ENCODE measurements at places on chromosomes 3 and 15.
A peak's percentile ranks its signal among the peaks of the same experiment; 100 is the strongest.

DNA sequence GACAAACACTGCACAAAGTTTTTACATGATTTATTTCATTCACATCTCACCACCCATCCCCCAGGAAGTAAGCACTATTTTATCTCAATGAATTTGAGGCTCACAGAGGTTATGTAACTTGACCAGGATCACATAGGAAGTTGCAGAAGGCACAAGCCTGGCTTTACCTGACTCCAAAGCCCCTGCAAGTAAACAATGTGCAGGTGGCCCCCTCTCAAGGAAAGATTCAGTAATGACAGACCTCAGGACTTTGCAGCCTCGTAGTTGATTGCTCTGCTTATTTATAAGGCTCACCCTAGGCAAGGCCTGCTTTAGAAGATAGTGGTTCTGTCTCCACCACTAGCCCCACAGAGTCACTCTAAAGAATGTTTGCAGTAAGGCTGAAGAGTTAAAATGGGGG is 79.8 kb upstream of the MDFIC2 start:
- DNase-seq: no peak

DNA sequence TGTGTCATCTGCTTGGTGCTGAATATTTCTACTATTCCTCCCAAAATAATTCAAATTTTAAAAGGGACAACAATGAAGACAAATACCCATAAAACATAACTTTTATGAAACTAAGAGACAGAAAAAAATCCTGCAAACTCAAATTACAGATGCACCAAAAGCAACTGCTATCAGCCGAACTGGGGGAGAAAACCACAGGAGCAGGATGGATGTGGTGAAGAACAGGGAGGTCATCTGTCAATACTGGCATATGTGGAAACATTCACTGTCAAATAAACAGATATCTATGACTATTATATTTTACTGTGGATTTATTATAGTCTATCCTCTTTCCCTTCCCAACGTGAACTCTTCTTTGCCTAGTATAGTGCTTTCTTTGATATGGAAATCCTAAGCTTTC is 53.3 kb upstream of the CPOX start:
- no peak for DNase-seq

GRCh38 chr3:46293991-46294833 is 52.0 kb downstream of the CCR3 start:
- peak; percentile 48 for DNase-seq

DNA sequence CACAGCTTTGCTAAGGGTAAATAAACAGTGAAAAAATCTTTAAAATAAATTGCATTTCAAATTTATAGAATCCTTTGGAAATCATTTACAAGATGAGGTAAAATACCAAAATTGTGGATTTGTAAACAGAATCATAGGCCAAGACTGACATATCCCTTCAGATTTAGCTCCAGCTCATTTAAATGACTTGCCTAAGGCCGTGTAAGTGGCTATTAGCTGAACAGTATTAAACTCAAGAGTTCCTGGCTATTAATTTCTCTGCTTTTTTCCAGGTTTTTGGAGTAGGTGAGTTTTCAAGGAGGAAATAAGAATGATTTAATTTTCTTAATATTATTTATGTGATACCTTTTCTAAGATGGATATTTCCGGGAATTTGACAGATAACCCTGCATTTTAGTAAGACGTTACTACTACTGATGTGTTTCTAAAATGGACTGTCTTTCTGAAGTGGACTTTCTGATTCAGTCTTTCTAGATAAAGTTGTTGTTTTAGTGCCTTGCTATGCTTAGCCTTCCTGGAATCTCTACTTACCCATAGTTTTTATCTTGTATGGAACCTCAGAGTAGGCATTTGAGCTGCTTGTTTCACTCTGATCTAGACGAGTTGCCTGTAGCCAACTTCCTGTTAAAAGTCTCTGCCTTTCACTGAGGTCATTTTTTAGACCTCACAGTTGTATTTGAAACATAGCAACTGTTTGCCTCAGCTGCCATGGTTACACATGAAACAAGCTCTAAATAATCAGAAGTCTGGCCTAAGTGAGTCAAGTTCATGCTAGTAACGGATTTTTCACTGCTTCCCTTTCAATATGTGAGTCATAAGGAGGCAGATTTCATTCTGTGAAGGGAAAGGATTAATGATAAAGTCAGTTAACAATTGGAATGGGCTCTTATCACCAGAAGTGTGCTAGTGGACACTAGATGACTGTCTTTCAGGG is 127.0 kb downstream of the KLHL25 start:
- DNase-seq: peak; percentile 87

DNA sequence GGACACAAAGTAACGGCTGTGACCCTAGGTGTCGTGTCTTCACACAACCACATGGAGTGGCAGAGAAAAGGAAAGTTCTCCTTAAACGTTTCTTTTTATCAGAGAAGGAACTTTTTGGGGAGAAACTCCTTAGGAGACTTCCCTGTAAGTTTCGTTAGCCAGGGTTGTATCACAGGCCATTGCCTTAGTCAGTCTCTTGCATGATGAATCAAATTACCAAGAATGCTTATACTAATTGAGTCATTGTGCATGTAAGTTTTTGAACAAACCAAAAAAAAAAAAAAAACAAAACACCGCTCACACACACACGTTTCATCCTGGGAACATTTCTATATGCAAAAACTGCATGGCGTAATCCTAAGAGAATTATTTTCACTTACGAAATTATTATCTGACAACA is 150.4 kb upstream of the SATB1 start:
- DNase-seq: no peak

- DNase-seq: peak; percentile 22
These were observed 15.7 kb downstream of the PRR23E start for GRCh38 chr3:127208483-127209100.

- DNase-seq: no peak
These were observed 49.9 kb upstream of the RYK start for GRCh38 chr3:134300520-134300919.

DNA sequence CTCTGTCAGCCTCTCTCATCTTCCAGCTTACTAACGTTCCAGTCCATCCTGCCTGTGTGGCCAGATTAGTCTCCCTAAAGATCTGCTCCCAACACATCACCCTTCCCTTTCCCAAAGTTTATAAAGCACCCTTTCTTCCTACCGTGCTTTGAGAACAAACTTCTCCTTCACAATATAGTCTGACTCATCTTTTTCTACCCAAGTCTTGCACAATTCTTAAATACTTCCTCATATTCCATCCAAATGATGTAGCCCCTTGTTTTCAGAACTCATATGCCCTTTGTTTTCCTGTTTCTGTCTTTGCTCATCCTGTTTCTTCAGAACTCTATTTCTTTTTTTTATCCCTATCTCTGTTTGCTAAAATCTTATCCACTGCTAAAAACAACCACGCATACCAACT is 326.8 kb downstream of the MFSD1 start:
- DNase-seq: peak; percentile 71

GRCh38 chr3:120561251-120562045 is 34.7 kb upstream of the NDUFB4 start:
- peak; percentile 78 for DNase-seq

- peak; percentile 70 for DNase-seq
These were observed 87.8 kb downstream of the NCEH1 start for GRCh38 chr3:172622916-172623700.

DNA sequence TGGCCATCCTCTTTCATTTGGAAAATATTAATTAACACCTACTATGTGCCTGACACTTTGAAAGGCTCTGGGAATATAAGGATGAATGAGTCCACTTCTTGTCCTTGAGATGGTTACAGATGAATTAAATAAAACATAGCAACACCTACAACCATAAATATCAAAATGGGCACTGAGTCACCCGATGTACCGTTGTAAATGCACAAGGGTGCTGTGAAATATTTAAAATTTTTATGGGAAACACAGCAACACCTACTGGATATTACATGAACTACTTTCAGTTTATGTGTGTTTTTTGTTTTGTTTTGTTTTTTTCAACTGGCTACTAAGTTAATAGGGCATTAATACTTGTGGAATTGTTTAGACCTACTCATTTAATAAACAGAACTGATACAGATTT is 239.0 kb upstream of the NAALADL2 start:
- peak; percentile 10 for DNase-seq

DNA sequence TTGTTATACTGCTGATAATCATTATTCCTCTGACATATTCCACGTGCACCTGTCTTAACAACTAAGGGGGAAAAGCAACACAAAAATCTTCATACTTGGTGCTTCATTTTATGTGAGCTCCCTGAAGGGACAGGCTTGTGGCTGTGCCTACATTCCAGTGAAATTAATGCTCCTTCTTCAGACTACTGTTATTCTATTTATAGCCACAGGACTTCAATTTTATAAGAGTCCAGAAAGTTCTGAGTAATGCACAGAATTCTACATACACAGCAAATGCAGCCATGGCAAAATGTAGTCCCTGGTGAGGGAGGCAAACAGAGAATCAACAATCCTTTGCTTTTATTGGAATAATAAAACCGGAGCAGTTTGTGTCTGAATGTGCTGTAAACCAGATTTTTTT is 417.1 kb downstream of the RBMS3 start:
- no peak for DNase-seq

DNA sequence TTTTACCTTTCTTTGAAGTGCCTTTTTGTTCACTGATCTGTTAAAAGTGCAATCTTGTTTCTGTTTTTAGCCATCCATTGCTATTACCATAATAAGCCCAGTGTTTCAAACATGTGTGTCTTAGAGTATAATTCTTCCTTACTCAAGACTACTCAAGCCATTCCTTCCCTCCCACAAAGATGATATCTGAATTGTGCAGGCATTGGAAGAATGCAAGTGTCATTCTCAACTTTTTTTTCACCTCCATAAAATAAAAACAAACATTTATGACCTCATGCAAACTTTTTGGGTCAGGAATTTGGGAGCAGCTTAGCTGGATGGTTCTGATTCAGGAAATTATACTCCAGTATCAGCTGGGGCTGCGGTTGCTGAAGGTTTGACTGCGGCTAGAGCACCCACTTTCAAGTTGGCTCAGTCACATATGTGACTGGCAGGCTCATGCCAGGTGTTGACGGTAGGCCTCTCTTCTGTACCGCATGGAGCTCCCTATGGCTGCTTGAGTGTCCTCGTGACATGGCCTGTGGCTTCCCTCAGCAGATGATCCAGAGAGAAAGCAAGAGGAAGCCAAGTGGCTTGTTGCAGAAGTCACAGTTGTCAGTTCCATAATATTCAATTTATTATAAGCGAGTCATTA is 490.8 kb downstream of the CNTN4 start:
- no peak for DNase-seq

DNA sequence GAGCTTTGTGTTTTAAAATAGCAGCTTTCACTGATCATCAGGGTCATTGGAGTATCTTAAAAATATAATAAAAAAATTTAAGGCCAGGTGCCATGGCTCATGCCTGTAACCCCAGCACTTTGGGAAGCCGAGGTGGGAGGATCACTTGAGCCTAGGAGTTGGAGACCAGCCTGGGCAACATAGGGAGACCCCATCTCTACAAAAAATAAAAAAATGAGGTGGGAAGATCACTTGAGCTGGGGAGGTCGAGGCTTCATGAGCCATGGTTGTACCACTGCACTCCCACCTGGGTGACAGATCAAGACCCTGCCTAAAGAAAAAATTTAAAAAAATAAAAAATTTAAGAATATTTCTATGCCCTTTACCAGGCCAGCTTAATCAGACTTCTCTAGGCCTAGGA is 1.5 kb downstream of the HMCES start:
- no peak for DNase-seq

DNA sequence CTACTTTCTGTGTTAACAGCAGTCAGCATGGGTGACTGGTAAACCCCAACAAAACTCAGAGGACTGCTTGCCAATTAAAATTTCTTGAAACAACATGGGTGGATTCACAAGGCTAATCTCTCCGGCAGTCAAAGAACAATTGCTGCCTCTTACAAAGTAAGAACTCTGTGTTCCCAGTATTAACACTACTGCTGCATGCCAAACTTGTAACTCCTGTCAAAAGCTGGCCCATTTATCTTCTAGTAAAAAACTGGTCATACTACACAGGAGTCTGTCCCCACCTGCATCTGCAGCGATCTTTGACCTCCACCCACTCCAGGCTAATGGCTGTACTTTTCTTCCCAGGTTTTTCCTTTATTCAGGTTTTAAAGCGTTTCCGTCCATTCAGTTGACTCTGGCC is 8.7 kb upstream of the ZNF589 start:
- DNase-seq: no peak

DNA sequence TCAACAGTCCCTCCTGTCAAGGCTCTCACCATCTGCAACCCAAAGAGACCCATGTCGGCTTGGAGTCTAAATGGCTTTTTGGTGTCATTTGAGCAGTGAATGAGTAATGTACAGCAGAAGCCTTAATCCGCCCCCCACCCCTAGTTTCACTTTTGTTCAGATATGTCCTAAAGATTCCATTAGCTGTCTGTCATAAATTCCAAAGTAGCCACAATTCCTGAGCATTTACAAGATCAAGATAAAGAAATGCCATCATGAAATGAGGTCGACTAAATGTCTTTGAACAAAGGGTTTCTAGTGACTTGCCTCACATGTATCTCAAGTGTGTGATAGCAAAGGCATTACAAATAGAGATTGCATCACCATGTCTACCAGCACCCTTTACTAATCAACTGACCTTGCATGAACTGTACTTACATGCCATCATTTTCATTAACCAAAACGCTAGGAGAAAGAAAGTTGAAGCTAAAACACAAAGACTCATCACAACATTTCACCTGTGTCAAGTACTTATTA is 123.8 kb upstream of the PHLDB2 start:
- DNase-seq: no peak

DNA sequence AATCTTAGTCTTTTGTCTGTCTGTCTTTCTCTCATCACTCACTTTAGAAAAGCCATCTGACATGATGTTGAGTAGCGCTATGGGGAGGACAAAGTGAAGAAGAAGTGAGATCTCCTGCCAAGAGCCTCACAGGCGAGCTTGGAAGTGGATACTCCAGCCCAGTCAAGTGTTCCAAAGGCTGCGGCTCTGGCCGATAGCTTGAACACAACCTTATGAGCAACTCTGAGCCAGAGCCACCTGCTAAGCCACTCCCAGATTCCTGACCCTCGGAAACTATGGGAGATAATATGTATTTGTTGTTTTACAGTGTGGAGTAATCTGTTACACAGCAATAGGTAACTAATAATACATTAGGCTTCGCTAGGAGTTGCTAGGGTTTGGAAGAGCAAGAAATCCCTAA is 76.2 kb downstream of the MB21D2 start:
- DNase-seq: no peak

- DNase-seq: no peak
These were observed 286.1 kb upstream of the TLE3 start for GRCh38 chr15:70383856-70384255.

DNA sequence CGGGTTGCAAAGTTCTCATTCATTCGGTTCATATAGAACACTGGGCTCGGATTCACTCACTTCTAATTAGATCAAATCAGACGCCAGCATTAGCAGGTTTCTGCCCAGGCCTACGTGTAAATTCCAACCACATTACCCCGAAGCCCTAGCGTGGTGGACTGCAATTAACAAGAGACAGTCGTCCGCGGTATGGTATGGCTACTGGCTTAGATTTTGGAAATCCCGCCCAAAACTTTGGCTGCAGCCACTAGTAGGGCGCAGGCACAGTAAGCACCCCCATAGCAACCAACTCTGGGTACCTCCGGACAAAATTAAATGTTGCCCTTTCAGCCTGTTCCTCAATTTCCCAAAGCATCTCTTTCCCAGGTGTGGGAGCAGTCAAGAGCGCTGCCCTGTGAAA is 771 bp downstream of the RARRES1 start:
- DNase-seq: no peak

- DNase-seq: no peak
These were observed 463.4 kb downstream of the ZIC1 start for GRCh38 chr3:147872568-147872967.

- no peak for DNase-seq
These were observed 59.1 kb downstream of the DNASE1L3 start for GRCh38 chr3:58151637-58152036.

Measured in suppressor macrophage treated with lipopolysaccharide for 1 hour (primary cell).